ENCODE measurements at places on chromosomes 13 and 19.

- DNase-seq: no peak
These were observed 46.7 kb upstream of the RNF113B start for GRCh38 chr13:98223741-98224140.

- no peak for DNase-seq
These were observed 14.3 kb downstream of the MIR17HG start for GRCh38 chr13:91361755-91362271.

DNA sequence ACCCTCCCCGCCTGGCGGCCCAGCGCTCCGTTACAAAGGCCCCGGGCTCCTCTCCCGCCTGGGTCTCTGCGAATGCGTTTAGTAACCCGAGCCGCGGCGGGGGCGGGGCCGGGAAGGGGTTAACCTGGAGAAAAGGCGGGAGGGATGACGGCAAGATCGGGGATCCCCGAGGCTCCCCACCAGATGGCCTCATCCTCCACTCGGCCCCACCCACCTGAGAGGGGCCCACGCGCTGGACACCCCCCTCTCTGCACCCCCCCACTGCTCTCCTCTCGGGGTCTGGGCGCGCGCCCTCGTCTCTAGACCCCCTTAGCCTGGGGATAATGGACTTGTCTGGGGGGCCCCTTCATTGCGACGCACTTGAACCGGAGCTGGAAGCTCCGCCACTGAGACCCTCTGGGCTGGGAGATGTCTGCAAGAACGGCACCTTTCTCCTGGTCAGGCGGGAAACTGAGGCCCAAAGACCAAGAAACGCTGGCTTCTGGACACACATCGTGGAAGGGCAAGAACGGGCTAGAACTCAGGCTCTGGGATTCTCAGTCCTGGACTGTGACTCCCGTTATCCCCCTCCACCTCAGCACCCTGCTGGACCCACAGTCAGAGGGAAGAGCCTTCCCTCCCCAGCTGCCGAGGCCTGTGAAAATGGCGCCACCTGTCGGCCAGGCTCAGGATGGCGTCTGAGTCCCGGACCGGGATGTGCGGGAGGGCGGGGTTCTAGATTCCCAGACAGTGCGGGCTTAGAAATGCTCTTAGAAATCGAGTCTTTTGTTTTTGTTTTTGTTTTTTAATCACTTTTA is 2.9 kb upstream of the LTBP4 start:
- no peak for DNase-seq

- DNase-seq: no peak
These were observed 60.8 kb downstream of the SOX1 start for GRCh38 chr13:112127564-112128330.

- DNase-seq: no peak
These were observed 24.3 kb downstream of the CCNA1 start for GRCh38 chr13:36456577-36456976.

DNA sequence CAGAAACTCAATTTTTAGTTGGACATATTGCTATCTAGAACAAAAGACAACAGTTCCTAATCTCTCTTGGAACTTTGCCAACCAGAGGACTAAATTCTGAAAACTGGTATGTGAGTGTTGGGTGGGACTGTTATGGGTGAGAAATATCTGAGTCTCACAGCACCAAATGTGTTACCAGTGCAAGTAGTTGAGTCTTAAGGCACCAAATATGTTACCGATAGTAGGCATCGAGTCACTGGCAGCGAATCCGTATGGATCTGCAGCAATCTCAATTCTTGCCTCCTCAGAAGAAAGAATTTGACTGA is 575.2 kb downstream of the DACH1 start:
- DNase-seq: no peak

DNA sequence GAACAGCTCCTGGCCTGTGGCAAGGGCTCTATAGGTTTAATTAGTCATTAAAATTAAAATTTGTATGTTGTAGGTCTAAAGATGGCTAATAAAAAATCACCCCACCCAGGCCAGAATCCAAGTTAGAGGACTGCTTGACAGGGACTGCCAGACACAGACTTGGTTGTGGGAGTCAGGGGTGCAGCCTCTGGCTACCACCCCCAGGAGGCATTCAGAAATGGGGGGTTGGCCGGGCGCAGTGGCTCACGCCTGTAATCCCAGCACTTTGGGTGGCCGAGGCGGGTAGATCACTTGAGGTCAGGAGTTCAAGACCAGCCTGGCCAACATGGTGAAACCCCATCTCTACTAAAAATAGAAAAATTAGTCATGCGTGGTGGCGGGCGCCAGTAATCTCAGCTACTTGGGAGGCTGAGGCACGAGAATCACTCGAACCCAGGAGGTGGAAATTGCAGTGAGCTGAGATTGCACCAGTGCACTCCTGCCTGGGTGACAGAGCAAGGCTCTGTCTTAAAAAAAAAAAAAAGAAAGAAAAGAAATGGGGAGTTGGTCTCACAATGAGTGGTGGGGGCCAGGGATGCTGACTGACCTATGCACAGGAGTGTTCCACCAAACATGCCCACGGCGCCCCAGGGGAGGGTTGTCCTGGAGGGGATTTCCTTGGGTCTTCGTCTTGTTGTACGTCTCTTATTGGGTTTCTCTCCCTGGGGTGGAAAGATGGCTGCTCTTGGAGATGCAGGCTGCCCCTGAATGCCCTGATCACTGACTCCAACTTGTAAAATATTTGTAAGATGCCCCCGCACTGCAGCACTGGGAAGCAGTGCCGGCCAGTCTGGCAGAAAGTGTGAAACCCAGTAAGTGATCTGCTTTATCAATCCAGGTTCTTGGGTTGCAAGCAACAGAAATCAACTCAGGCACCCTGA is 68.8 kb downstream of the SIPA1L3 start:
- no peak for DNase-seq

DNA sequence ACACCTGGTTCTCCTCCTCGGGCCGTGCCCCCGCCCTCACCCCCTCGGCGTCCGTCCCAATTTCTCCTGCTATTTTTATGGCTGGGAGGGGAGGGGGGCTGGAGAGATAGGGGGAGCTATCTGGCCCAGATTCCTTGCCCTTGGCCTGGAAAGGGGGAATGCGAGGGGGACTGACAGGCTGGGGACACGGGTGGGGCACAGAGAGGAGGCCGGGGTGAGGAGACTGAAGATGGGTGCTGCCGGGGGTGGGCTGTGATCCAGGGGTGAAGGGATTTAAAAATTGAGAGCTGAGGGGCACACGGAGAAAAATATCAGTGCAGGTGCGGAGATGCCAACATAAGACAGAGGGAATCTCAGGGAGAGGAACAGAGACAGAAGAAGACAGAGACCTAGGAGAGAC is 2.3 kb downstream of the PRKCG start:
- no peak for DNase-seq

- DNase-seq: no peak
These were observed 111.6 kb downstream of the GGACT start for GRCh38 chr13:100476963-100477362.

- DNase-seq: no peak
These were observed 79.8 kb downstream of the ATP11A start for GRCh38 chr13:112769615-112770014.
